ENCODE measurements at places on chromosomes 4 and X. TPM values are rescaled to one million over a fixed set of nuclear protein-coding genes. Genes with fewer than 3 reads are reported as not detected.

Gene FAT4
- 0.27 TPM for total RNA-seq

DNA sequence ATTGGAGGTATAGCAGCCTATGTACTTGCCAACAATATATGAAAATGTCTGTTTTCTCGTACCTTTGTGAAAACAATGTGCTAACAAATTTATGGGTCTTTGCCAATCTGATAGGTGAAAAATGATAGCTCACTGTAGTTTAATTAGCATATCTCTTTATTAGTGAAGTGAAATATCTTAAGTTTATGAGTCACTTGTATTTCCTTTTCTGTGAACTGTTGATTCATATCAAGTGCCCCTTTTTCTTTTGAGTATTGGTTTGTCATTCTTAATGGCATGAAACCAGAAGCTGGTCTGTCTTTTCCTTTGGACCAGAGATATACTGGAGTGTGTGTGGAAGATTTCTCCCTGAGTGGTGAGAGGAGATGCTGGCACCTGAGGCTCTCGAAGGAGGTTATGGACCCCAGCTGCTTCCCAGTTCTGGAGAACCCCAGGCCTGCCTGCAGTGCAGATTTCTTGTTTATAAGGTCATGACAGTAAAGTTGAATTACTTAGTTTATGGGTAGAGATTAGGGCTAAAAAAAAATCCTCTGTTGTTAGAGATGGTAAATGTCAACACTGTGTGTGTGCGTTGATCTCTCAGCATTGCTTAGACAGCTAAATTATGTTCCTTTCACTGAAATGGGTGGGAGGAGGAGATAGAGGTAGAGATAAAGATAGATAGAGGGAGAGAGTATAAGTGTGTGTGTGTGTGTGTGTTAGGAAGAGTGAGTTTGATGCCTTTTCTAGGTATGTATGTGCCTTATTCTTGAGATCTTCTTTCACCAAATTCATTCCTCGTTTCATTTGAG lies 89.9 kb downstream of the REPS2 start:
- no peaks in the 10 kb centered on the region for H3K27me3 ChIP-seq
- H3K27ac ChIP-seq, result no peak overlapping the region
- H3K36me3 ChIP-seq, result no peaks in the 10 kb centered on the region
- no peak overlapping the region for H3K4me3 ChIP-seq
- no peaks in the 10 kb centered on the region for H3K4me1 ChIP-seq
- no peak for DNase-seq

- H3K4me3 ChIP-seq, result no peak overlapping the region
- no peaks in the 10 kb centered on the region for H3K4me1 ChIP-seq
- H3K36me3 ChIP-seq, result no peaks in the 10 kb centered on the region
- peaks cover 59% of the 10 kb centered on the region for H3K27me3 ChIP-seq
- H3K27ac ChIP-seq, result no peak overlapping the region
- no peak for DNase-seq
These were observed 54.9 kb upstream of the LGI2 start for GRCh38 chr4:25085671-25086070.

Gene CT45A1
- total RNA-seq, result not detected

Gene TSC22D3
- 0.42 TPM for total RNA-seq

DNA sequence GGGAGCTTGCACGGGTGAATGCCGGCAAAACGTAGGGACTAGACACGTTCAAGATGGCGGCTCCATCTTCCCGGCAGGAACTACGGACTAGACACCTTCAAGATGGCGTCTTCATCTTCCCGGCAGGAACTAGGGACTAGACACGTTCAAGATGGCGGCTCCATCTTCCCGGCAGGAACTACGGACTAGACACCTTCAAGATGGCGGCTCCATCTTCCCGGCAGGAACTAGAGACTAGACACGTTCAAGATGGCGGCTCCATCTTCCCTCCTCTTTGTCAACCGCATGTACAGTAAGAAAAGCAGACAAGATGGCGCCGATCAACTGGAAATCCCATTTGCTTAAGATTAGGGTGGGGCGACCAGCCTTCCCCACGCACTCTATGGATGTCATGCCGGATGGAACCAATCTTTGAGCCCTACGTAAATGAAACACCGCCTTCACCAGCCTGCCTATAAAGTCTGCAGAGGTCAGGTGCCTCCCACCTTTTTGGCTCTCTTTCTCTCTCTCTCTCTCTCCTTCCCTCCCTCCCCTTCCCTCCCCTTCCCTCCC lies 222.4 kb downstream of the CRLF2 start:
- H3K4me3 ChIP-seq, result no peak overlapping the region
- no peaks in the 10 kb centered on the region for H3K27me3 ChIP-seq
- H3K36me3 ChIP-seq, result no peaks in the 10 kb centered on the region
- no peak for DNase-seq

- no peak overlapping the region for H3K4me3 ChIP-seq
- H3K4me1 ChIP-seq, result no peaks in the 10 kb centered on the region
- H3K36me3 ChIP-seq, result no peaks in the 10 kb centered on the region
- H3K27ac ChIP-seq, result no peak overlapping the region
- no peak for DNase-seq
These were observed 16.4 kb downstream of the EPHA5 start for GRCh38 chr4:65653740-65654361.

DNA sequence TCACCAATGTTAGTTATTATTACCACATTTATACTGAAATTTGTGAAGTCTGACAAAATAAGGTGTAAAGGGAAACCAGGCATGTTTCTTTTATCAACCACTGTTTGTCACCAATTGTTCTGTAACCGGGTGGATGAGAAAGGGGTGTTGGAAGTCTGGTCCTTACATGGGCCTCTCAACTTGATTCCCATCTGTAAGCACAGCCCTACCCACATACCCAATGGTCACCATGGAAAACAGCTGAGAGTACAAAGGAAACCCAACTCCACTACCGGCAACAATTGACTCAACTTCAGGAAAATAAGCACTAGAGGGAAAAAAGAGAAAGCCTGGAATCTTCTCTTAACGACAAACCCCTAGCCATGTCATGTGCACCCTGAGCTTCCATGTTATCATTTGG lies 70.8 kb upstream of the PTCHD1 start:
- H3K4me1 ChIP-seq, result no peaks in the 10 kb centered on the region
- H3K36me3 ChIP-seq, result no peaks in the 10 kb centered on the region
- no peak overlapping the region for H3K4me3 ChIP-seq
- H3K27me3 ChIP-seq, result no peaks in the 10 kb centered on the region
- DNase-seq, result no peak
- H3K27ac ChIP-seq, result no peak overlapping the region

- H3K27ac ChIP-seq, result no peak overlapping the region
- H3K36me3 ChIP-seq, result no peaks in the 10 kb centered on the region
- peaks cover 23% of the 10 kb centered on the region for H3K4me1 ChIP-seq
- no peak for DNase-seq
- H3K4me3 ChIP-seq, result no peak overlapping the region
- H3K27me3 ChIP-seq, result no peaks in the 10 kb centered on the region
These were observed 51.9 kb upstream of the XIAP start for GRCh38 chrX:123807835-123808416.

- peak overlapping the region; percentile 53 for H3K27ac ChIP-seq
- H3K27me3 ChIP-seq, result no peaks in the 10 kb centered on the region
- no peak overlapping the region for H3K4me3 ChIP-seq
- H3K36me3 ChIP-seq, result no peaks in the 10 kb centered on the region
- H3K4me1 ChIP-seq, result peaks cover 52% of the 10 kb centered on the region
- peak; percentile 63 for DNase-seq
These were observed 172.0 kb downstream of the AASDH start for GRCh38 chr4:56215141-56215783.

Gene GPRASP2
- total RNA-seq, result 1.6 TPM

DNA sequence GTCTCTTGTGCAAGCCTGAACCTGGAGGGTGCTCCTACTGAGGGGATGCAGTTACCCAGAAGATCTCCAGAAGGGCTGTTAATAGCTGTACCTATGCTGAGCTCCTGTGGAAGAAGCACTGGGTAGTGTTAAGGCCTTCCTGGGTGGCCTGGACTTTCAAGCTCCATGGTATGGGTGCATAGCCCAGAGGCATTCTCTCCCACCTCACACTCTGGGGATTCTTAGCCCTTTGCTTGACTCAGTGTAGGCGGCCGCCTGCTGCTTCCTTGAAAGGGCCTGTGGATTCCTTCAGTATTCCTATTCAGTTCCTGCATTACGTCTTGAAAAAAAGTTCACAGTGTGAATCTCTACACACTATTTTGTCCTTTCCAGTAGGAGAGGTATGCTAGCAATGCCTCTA lies 235.7 kb upstream of the MAGEB16 start:
- no peak overlapping the region for H3K27ac ChIP-seq
- no peak for DNase-seq
- no peaks in the 10 kb centered on the region for H3K4me1 ChIP-seq
- H3K36me3 ChIP-seq, result no peaks in the 10 kb centered on the region
- no peak overlapping the region for H3K4me3 ChIP-seq
- no peaks in the 10 kb centered on the region for H3K27me3 ChIP-seq

Gene DNAAF6
- total RNA-seq, result not detected

- DNase-seq, result no peak
- no peaks in the 10 kb centered on the region for H3K27me3 ChIP-seq
- H3K36me3 ChIP-seq, result no peaks in the 10 kb centered on the region
- H3K4me3 ChIP-seq, result no peak overlapping the region
- no peak overlapping the region for H3K27ac ChIP-seq
These were observed 53.0 kb upstream of the RPS6KA6 start for GRCh38 chrX:84240848-84241565.

Gene INTS6L
- total RNA-seq, result not detected
